ENCODE measurements at places on chromosomes 3 and 15.

GRCh38 chr3:159779883-159780282 lies 208.8 kb upstream of the IL12A start:
- no peak for DNase-seq

DNA sequence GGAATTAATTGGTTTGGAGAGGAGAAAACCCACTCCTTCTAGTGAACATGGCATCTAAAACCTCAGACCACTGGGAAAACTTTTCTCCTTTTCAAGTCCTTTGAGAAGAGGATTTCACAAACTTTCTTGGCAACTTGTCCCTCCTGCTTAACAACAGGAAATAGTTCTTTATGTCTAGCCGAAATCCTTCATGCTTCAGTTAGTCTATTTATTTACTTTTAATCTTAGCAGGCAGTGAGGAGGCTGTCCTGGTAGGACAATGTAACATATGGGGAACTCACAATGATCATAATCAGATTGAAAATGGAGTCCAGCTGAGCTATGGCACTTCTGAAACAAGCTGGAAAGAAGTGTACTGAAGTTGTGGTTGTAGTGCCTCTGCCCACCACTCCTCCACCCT lies 50.6 kb downstream of the KY start:
- no peak for DNase-seq

DNA sequence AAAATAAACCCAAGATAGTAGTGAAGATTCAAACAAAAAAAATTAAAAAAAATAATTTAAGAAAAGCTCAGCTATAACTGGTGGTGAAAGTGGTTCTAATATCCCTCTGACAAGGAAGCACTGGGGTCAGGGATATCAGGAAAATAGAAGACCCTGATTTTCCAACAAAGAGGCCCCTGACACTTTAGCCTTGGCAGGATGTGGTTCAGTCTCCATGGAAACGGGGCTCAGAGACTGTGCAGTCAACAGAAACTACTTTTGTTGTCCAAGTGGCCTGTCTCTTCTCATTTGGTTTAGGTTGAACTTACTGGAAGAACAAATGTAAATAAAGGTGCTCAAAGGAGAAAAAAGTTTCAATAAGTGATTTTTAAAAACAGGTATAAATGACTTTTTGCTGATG lies 27.2 kb downstream of the INTS14 start:
- no peak for DNase-seq

DNA sequence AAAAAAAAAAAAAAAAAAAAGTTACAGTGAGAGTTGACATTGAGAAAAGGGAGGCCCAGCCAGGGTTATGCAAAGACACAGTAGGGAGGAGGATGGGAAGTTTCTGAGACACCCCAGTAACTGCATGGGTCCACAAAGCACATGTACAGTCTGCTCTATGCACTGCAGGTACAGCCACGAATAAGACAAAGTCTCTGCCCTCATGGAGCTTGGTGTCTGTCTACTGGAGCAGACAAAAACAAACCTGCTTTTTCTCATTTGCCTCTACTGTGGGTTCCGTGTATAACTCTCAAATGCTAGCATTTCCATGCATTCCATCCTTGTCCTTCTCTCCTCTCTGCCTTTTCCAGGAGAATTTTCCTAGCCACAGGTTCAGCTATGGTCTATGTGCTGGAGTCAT lies 107.4 kb downstream of the UBE3A start:
- no peak for DNase-seq

GRCh38 chr3:150871192-150871591 lies 34.0 kb downstream of the MINDY4B start:
- DNase-seq: no peak

DNA sequence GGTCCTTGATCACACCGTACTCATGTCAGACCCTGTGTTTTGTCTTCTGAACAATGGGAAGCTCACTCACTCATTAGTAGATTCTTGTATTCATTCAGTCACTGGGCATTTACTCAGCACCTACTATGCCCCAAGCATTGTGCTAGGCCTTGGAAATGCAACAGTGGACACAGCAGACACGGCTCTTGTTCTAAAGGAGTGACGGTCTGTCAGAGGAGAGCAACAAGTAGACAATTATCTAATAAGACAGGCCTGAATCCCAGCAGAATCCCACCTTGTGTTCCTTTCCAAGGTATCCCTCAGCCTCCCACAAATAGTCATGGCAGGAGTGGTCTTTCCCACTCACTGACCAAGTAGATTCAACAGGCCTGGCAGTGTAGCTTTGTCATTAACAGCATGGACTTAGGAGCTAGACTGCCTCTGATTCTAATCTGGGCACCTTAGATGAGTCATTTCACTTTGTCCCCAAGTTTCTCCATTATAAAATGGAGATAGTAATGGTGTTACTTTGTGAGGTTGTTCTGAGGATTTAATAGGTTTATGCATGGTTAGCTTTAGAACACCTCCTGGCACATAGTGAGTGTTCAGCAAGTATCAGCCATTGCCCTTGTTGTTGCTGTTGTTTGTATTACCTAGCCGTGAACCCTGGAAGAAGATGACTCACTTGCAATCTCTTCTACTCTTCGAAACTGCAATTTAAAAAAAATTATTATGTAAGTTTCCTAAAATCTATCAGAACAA lies 69.1 kb downstream of the SSUH2 start:
- no peak for DNase-seq

Data from H54 (cell line).